Aorta (tissue), 5 donors: ENCODE measurements at places on chromosomes 5 and 9. TPM values are rescaled to one million over a fixed set of nuclear protein-coding genes. Genes with fewer than 3 reads are reported as not detected.

C5orf58 gene
- not detected for polyA plus RNA-seq

SLC6A19 gene
- polyA plus RNA-seq: not detected

IRGM gene
- polyA plus RNA-seq: not detected

SAPCD2 gene
- 0.50 TPM for polyA plus RNA-seq

CNTNAP3 gene
- polyA plus RNA-seq: 7.5 TPM

SPACA9 gene
- polyA plus RNA-seq: 7.9 TPM

CER1 gene
- not detected for polyA plus RNA-seq

PIGO gene
- 22.5 TPM for polyA plus RNA-seq

IFNA21 gene
- polyA plus RNA-seq: not detected

FOXI1 gene
- polyA plus RNA-seq: not detected

LCN15 gene
- not detected for polyA plus RNA-seq

SHROOM1 gene
- 1.4 TPM for polyA plus RNA-seq

STKLD1 gene
- 3.5 TPM for polyA plus RNA-seq

CD72 gene
- polyA plus RNA-seq: 1.6 TPM

SUSD3 gene
- 5.0 TPM for polyA plus RNA-seq

SEMA6A gene
- polyA plus RNA-seq: 6.3 TPM

GPX8 gene
- polyA plus RNA-seq: 34.3 TPM

FOXD4L5 gene
- polyA plus RNA-seq: not detected

TRIM36 gene
- 11.9 TPM for polyA plus RNA-seq

CDH10 gene
- polyA plus RNA-seq: not detected

TSSK1B gene
- not detected for polyA plus RNA-seq

DMGDH gene
- polyA plus RNA-seq: 0.64 TPM

PDLIM4 gene
- polyA plus RNA-seq: 23.3 TPM

SIL1 gene
- polyA plus RNA-seq: 58.9 TPM

OLFM1 gene
- polyA plus RNA-seq: 8.6 TPM

CARTPT gene
- 0.51 TPM for polyA plus RNA-seq

RLN2 gene
- not detected for polyA plus RNA-seq
